ENCODE measurements at places on chromosomes 1 and 21. TPM values are rescaled to one million over a fixed set of nuclear protein-coding genes. Genes with fewer than 3 reads are reported as not detected.

The TMCC2 gene
- 1.8 TPM for total RNA-seq

- H3K36me3 ChIP-seq, result no peaks in the 10 kb centered on the region
- no peak overlapping the region for H3K4me3 ChIP-seq
- no peak for DNase-seq
- H3K27me3 ChIP-seq, result peaks cover 28% of the 10 kb centered on the region
- H3K27ac ChIP-seq, result no peak overlapping the region
- peaks cover 47% of the 10 kb centered on the region for H3K4me1 ChIP-seq
These were observed 98.0 kb downstream of the WDR4 start for GRCh38 chr21:42781150-42781970.

- H3K4me1 ChIP-seq, result no peaks in the 10 kb centered on the region
- H3K27ac ChIP-seq, result no peak overlapping the region
- no peak overlapping the region for H3K4me3 ChIP-seq
- DNase-seq, result no peak
- H3K36me3 ChIP-seq, result no peaks in the 10 kb centered on the region
These were observed 316.2 kb downstream of the HMCN1 start for GRCh38 chr1:186050360-186050759.

- peaks cover 12% of the 10 kb centered on the region for H3K27me3 ChIP-seq
- H3K4me3 ChIP-seq, result no peak overlapping the region
- no peak overlapping the region for H3K27ac ChIP-seq
- H3K4me1 ChIP-seq, result peaks cover 7% of the 10 kb centered on the region
- no peaks in the 10 kb centered on the region for H3K36me3 ChIP-seq
These were observed 30.0 kb upstream of the OPRD1 start for GRCh38 chr1:28782011-28782410.

The SLC35F3 gene
- 10.7 TPM for total RNA-seq

GRCh38 chr1:194624833-194625232 lies 1438.4 kb upstream of the B3GALT2 start:
- no peak overlapping the region for H3K27ac ChIP-seq
- H3K4me1 ChIP-seq, result no peaks in the 10 kb centered on the region
- no peaks in the 10 kb centered on the region for H3K27me3 ChIP-seq
- H3K36me3 ChIP-seq, result no peaks in the 10 kb centered on the region

- H3K4me3 ChIP-seq, result no peak overlapping the region
- H3K27me3 ChIP-seq, result no peaks in the 10 kb centered on the region
- DNase-seq, result no peak
- no peak overlapping the region for H3K27ac ChIP-seq
- H3K4me1 ChIP-seq, result peaks cover 20% of the 10 kb centered on the region
These were observed 98.6 kb upstream of the ZNF644 start for GRCh38 chr1:91120421-91120820.

DNA sequence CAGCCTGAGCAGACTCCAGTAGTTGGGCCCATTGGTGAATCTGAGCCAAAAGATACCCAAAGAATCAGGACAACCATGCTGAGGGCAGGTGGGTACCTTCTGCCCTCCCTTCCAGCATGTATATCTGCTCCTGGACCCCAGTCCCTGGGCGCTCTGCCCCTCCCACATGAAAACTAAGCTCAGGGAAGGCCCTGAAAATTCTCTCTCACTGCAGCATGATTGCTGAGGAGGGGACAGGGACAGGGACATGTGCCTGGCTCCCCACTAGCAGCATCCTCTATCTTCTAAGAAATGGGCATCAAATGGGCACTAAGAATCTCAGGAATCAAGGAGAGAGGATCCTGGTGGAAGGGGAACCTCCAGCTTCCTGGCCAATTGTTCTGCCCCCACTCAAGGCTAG lies 446.0 kb downstream of the MATN1 start:
- no peak for DNase-seq
- H3K4me1 ChIP-seq, result peaks cover 2% of the 10 kb centered on the region
- H3K36me3 ChIP-seq, result no peaks in the 10 kb centered on the region
- H3K27ac ChIP-seq, result no peak overlapping the region

DNA sequence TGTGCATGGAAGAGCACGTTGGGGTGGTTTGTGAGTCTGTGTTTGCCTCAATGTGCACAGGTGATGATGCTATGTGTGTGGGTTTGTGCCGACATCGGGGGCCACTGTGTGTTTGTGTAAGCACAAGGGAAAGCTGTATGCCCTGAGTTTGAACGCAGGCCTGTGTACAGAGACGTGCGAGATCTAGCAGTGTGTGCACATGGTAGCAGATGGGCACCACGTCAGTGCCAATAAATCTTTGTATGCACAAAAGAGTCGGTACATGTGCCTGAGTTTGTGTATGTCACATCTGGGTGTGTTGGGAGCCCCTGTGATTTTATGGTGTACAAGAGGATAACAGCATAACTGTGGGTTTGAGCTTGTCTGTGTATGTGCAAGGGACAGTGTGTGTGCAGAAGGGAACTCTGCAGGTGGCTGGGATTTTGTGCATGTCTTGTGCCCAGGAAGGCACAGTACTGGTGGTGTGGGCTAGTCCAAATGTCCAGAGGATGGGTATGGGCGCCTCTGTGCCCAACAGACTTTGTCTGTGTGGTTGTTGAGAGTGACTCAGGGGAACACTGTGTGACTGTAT lies 32.0 kb upstream of the WASF2 start:
- H3K27ac ChIP-seq, result peak overlapping the region; percentile 90
- H3K4me3 ChIP-seq, result peak overlapping the region; percentile 85
- peaks cover 73% of the 10 kb centered on the region for H3K4me1 ChIP-seq
- no peaks in the 10 kb centered on the region for H3K36me3 ChIP-seq
- DNase-seq, result no peak

GRCh38 chr1:156136970-156137483 lies 16.4 kb upstream of the SEMA4A start:
- peaks cover 20% of the 10 kb centered on the region for H3K36me3 ChIP-seq
- no peaks in the 10 kb centered on the region for H3K27me3 ChIP-seq
- H3K27ac ChIP-seq, result no peak overlapping the region
- H3K4me1 ChIP-seq, result no peaks in the 10 kb centered on the region
- H3K4me3 ChIP-seq, result no peak overlapping the region
- no peak for DNase-seq

The FMOD gene
- 0.23 TPM for total RNA-seq

- H3K27ac ChIP-seq, result no peak overlapping the region
- H3K4me1 ChIP-seq, result peaks cover 18% of the 10 kb centered on the region
- no peak for DNase-seq
- no peaks in the 10 kb centered on the region for H3K27me3 ChIP-seq
These were observed 5.8 kb upstream of the ANKRD13C start for GRCh38 chr1:70360321-70360720.

The USH2A gene
- total RNA-seq, result not detected

GRCh38 chr1:87148661-87149060 lies 180.0 kb upstream of the LMO4 start:
- H3K36me3 ChIP-seq, result no peaks in the 10 kb centered on the region
- peaks cover 60% of the 10 kb centered on the region for H3K27me3 ChIP-seq
- DNase-seq, result no peak
- peaks cover 13% of the 10 kb centered on the region for H3K4me1 ChIP-seq

The VANGL1 gene
- 17.5 TPM for total RNA-seq

GRCh38 chr1:42734201-42735035 lies 5.6 kb downstream of the CLDN19 start:
- H3K27ac ChIP-seq, result no peak overlapping the region
- no peak for DNase-seq
- no peak overlapping the region for H3K4me3 ChIP-seq
- H3K4me1 ChIP-seq, result peaks cover 11% of the 10 kb centered on the region

The GPR137B gene
- 8.6 TPM for total RNA-seq

DNA sequence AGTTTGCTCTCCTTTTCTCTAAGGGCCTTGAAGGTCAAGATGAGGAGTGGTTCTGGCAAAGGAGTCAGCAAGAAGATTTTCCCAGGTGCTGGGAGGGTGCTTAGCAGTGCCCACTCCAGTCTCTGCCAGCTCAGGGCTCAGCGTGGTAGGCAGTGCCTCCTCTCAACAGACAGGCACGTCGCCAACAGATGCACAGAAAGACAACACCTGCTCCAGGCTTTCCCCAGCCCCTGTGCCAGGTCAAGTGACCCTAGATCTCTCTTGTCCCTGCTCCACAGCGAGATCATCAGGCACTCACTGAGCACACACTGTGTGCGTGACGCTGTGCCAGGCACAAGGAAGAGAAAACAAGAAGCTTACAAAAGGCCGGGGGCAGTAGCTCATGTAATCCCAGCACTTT lies 86.0 kb downstream of the CASZ1 start:
- H3K4me3 ChIP-seq, result no peak overlapping the region
- H3K4me1 ChIP-seq, result no peaks in the 10 kb centered on the region
- no peak for DNase-seq
- no peak overlapping the region for H3K27ac ChIP-seq
- no peaks in the 10 kb centered on the region for H3K36me3 ChIP-seq
- H3K27me3 ChIP-seq, result peaks cover 6% of the 10 kb centered on the region

GRCh38 chr21:36330904-36331303 lies 10.9 kb downstream of the MORC3 start:
- H3K27ac ChIP-seq, result peak overlapping the region; percentile 30
- peaks cover 28% of the 10 kb centered on the region for H3K4me1 ChIP-seq
- no peak overlapping the region for H3K4me3 ChIP-seq
- H3K27me3 ChIP-seq, result no peaks in the 10 kb centered on the region

DNA sequence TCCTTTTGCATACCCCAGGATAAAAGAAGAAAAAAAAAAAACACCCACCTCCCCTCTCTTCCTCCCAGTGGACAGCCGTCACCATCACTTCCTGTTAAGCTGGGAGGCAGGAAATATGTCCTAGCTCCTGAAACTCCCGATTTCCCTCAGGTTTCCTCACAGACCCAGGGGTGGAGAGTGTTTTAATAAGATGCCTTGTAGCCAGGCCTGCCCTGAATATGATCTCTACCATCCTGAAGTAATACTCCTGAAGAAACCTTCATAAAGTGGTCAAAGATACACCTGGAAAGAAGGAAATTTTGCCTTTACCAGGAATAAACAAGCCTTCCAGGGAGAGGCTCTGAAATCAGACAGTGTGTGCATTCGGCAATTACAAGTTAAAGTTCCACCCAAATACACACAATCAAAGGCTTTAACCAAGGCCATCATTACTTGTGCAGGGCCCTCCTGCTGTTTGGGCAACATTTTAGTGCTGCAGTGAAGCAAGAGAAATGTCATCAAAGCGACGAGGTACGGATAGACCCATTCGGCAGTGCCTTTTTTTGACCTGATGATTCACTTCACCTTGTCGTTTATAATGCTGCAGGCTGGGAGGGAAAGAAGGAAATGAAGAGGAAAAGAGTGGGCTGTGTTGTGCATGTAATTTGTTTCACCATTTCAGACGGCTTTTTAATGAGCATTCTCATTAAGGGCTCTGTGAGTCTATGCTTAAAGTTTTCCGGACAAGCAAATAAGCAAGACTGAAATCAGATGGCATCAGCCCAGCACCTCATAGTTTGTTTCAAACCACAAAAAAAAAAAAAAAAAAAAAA lies 41.0 kb upstream of the RASAL2 start:
- H3K27ac ChIP-seq, result no peak overlapping the region
- H3K4me1 ChIP-seq, result no peaks in the 10 kb centered on the region
- no peak overlapping the region for H3K4me3 ChIP-seq
- H3K27me3 ChIP-seq, result no peaks in the 10 kb centered on the region
- H3K36me3 ChIP-seq, result no peaks in the 10 kb centered on the region
- no peak for DNase-seq

DNA sequence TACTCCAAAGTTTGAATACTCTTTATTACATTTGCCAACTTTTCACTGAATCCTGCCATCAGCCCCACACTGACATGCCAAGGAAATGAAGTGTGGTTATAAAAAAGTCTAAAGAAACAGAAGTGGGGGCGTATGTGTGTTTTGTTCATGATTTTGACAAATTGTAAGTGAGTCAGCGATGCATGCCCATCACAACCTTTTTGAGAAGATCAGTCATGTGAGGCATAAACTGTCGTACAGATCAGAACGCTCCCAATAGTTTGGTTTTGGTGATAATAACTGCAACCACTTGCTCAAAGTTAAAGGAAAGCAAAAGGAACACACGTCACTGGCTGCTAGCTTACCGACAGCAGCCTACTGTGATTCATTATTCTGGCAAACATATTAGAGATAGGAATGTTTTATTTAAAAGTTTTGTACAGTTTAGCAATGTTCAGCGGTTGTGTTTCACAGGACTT lies 95.6 kb downstream of the RGS2 start:
- no peak overlapping the region for H3K4me3 ChIP-seq
- no peaks in the 10 kb centered on the region for H3K4me1 ChIP-seq
- no peaks in the 10 kb centered on the region for H3K36me3 ChIP-seq
- no peak overlapping the region for H3K27ac ChIP-seq
- no peak for DNase-seq

- H3K36me3 ChIP-seq, result peaks cover 66% of the 10 kb centered on the region
- no peak overlapping the region for H3K27ac ChIP-seq
- peaks cover 37% of the 10 kb centered on the region for H3K4me1 ChIP-seq
- H3K27me3 ChIP-seq, result peaks cover under 1% of the 10 kb centered on the region
- peak; percentile 14 for DNase-seq
These were observed 19.8 kb downstream of the TOMM20 start for GRCh38 chr1:235108876-235109275.

DNA sequence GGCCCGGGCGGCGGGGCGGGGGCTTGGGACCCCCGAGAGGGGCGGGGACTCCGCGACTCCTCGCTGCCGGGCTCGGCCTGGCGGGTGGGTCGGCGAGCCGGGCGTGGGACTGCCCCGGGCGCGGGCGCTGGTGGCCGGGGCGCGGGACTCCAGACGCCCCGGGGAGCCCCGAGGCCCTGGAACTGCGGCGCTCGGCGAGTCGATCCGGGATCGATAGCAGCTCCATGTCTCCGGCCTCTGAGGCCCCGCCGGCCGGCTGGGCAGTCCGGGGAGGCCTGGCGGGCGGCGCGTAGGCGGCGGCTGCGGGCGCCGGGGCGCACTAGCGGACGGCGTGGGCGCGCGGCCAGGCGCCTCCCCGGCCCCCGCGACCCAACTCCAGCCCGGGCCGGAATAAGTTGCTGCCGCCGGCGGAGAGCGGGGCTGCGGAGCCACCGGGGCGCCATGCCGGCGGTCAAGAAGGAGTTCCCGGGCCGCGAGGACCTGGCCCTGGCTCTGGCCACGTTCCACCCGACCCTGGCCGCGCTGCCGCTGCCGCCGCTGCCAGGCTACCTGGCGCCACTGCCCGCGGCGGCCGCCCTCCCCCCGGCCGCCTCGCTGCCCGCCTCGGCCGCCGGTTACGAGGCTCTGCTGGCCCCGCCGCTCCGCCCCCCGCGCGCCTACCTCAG lies 400 bp downstream of the SAMD11 start:
- H3K4me3 ChIP-seq, result no peak overlapping the region
- no peak overlapping the region for H3K27ac ChIP-seq
- peaks cover 49% of the 10 kb centered on the region for H3K27me3 ChIP-seq
- no peak for DNase-seq
- H3K36me3 ChIP-seq, result no peaks in the 10 kb centered on the region
- peaks cover 13% of the 10 kb centered on the region for H3K4me1 ChIP-seq

GRCh38 chr1:156025876-156026275 lies 5.1 kb upstream of the SSR2 start:
- H3K27ac ChIP-seq, result no peak overlapping the region
- peak; percentile 49 for DNase-seq
- H3K36me3 ChIP-seq, result no peaks in the 10 kb centered on the region
- peaks cover 18% of the 10 kb centered on the region for H3K4me1 ChIP-seq

DNA sequence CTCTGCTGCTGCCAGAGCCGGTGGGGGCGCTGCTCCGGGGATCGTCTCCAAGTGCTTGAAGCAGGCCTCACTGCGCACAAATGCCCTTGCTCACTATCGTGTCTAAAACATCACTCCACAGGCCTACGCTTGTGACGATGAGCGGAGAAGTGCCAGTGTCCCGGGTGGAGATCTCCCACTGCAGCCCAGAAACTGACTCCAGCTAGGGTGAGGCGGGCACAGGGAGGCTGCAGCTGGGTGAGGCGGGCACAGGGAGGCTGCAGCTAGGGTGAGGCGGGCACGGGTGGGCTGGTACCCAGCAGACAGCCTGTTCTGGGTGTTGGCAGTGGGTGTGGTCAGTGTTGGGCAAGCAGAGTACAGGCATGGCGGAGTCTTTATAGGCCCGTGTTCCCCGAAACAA lies 22.7 kb upstream of the PDXK start:
- H3K4me1 ChIP-seq, result peaks cover 5% of the 10 kb centered on the region
- no peaks in the 10 kb centered on the region for H3K27me3 ChIP-seq
- no peak overlapping the region for H3K4me3 ChIP-seq
- DNase-seq, result no peak
- peaks cover 27% of the 10 kb centered on the region for H3K36me3 ChIP-seq

All from activated CD4-positive, alpha-beta memory T cell treated with anti-CD3 and anti-CD28 coated beads, Interleukin-2, amount 10 ng/mL, durations not matched to agents 7 days and 5 days (primary cell).